ENCODE measurements at places on chromosomes 5 and 9.

DNA sequence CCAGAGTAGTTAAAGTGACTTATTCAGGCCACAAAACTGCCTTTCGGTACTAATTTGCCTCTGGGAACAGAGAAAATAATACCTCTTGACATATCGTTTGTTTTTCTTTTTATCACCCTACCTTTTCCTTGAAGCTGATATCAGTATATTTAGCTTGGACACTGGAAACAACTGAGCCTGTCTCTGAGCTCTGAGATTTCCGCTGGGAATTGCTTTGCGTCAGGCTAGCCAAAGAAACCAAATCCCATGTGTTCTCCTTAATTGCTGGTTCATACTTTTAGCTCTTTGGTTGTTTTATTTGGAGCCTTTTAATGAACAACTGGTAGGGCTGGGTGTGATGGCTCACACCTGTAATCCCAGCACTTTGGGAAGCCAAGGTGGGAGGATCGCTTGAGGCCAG is 30.3 kb upstream of the SNAPC3 start:
- DNase-seq, result no peak

GRCh38 chr5:88876714-88877113 is 6.3 kb downstream of the MEF2C start:
- DNase-seq, result no peak

GRCh38 chr5:52830650-52831049 is 42.9 kb downstream of the ITGA1 start:
- no peak for DNase-seq

- DNase-seq, result peak; percentile 53
Measured at GRCh38 chr5:132369474-132370180, at the start of gene SLC22A5. TSS of gene SLC22A5 (plus strand) at chr5:132369710. CDS start at chr5:132369973, 263 bp downstream.

DNA sequence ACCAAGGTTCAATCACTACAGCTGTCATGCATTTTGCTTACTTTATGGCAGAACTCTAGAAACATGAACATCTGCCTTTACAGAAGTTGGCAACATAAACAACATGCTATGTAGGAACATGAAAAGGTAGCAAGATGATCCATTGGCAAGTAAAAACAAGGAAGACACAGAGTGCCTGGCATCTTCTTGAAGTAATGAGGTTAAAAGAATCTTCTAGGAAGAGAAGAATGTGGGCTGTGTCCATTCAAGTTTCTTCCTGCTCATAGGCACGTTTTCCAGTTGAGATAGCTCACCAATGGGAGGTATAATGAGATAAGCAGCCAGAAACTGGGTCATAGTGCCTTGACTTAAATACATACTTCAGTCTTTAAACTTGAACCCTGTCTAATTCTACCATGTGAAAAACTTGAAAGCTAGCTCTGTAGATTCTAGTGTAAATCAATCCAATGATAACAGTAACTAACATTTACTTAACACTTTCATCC is 109.4 kb upstream of the PRLR start:
- no peak for DNase-seq

DNA sequence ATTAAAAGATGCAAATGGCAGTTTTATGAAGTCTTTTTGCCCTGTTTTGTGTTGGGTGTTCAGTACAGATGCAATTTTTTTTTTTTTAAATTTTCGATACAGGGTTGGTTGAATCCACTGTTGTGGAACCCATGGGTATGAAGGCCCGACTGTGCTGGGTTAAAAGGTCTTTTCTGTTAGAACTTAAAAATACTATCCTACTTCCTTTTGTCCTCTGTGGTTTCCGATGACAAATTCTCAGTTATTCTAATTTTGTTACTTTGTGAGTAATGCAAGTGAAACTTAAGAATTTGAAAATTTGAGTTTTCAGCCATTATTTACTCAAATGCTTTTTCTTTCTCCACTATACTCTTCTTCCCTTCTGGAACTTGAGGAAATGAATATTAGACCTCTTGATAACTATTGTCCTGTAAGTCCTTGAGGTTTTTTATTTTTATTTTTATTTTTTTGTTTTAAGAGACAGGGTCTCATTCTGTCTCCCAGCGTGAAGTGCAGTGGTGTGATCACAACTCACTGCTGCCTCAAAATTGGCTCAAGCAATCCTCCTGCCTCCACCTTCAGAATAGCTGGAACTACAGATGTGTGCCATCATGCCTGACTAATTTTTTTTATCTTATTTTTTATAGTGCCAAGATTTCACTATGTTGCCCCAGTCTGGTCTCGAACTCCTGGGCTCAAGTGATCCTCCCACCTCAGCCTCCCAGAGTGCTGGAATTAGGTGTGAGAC is 67.5 kb downstream of the ZCCHC7 start:
- no peak for DNase-seq

DNA sequence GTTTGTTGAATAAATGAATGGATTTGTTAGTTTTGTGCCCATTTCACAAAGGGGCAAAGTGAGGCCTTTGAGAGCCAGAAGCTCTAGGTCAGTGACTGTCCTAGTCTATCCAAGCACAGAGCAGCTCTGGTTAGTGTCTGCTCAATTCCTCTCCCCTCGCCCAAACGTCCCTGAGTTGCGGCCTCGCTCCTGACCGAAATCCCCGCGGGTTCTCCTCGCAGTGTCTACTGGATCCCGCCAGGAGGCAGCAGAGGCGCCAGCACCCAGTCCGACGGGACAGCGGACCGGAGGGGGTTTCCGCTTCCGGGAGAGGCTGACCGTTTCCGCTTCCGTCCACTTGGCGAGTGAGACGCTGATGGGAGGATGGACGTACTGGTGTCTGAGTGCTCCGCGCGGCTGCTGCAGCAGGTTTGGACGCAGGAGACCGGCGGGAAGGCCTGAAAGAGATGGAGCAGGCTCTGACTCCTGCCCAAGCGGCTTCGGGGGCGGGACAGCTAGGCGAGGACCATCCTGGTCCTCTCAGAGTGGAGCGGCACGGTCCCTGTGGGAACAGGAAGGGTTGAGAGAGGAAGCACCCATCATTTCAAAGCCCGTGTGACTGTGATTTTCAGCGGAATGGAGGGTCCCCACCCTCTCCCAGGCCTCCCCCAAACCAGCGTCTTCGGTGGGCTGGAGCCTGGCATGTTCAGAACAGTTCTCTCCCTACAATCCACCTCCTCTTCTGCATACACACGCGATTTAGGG is at the start of gene RARS1:
Gene RARS1, plus strand, starts transcription at position 336 of the 744 bp plus-strand sequence. Its CDS starts 28 bp downstream, at position 364.
- peak; percentile 69 for DNase-seq

- DNase-seq, result no peak
Measured at GRCh38 chr5:106290841-106291240, 1379.9 kb downstream of the EFNA5 start.

DNA sequence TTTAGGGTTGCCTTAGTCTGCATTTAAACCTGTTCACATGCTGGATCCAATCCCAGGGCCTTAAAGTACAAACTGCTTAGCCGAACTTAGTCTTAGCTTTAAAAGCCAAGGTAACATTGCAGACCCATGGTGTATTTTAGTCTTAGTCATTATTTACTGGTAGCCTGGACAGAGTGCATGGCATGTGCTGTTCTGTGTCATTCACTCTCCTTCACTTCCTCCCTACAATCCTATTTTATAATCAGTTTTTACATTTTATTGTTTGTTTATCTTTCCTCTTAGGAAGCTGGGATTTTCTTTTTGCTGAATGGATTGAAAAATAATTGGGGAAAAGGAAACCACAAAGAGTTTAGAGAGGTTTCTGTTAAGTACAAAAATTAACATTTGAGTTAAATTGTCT is 29.4 kb upstream of the TAL2 start:
- no peak for DNase-seq

DNA sequence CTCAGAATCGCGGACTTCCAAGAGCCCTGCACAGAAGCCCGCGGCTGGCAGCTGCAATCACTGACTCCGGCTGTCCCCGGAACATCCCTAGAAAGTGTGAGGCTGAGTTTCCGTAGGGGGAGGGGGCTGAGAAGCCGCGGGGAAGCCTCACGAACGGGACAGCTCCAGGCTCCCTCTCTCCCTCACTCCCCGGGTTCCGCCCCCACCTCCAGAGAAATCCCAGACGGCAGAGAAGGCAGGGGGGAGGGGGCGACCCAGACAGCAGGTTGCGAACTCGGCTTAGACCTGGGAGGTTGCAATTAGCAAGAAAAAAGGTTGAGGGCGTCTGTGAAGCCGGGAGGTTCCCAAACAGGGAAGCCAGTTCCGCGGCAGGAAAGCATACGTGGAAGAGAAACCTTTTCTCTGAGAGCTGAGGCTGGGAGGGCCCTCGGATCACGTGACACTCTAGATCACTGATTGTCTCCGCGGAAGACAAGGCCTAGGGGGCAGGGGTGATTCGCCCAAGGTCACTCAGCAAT is 73.8 kb upstream of the CPLX2 start:
- peak; percentile 75 for DNase-seq

- DNase-seq, result no peak
Measured at GRCh38 chr9:128103589-128103962, 24.0 kb downstream of the PTGES2 start.

DNA sequence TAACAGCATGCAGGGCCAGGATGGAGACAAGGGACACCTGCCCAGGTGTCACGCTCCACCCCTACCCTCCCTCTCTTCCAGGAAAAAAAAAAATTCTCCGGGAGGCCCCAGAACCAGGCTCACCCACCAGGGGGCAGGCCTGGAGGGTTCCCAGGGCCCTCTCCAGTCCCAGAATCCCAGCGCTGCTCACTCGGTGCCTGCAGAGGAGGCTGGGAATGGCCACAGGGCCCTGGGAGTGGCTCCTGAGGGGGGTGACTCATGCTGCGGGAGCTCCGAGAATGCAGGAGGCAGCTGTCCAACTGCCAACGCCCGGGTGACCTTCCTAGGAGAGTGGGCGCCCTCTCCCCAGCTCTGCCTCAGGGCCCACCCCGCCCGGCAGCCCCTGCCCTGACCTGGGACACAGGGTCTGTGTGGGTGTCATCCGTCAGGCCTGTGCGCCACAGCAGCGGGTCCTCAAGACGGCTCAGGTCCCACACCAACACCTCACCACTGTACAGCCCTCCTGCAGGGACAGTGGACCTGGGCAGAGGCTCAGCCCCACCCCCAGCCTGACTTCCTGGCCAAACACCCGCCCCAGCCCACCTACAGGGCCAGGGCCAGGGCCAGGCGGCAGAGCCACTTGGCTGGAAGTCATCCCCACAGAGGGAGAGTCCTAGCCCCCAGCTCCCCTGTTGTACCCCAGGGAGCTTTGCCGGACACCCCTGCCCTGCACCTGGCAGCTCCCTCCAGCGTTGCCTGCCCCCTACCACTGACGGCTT is 21.2 kb downstream of the DYNC2I2 start:
- DNase-seq, result peak; percentile 13

DNA sequence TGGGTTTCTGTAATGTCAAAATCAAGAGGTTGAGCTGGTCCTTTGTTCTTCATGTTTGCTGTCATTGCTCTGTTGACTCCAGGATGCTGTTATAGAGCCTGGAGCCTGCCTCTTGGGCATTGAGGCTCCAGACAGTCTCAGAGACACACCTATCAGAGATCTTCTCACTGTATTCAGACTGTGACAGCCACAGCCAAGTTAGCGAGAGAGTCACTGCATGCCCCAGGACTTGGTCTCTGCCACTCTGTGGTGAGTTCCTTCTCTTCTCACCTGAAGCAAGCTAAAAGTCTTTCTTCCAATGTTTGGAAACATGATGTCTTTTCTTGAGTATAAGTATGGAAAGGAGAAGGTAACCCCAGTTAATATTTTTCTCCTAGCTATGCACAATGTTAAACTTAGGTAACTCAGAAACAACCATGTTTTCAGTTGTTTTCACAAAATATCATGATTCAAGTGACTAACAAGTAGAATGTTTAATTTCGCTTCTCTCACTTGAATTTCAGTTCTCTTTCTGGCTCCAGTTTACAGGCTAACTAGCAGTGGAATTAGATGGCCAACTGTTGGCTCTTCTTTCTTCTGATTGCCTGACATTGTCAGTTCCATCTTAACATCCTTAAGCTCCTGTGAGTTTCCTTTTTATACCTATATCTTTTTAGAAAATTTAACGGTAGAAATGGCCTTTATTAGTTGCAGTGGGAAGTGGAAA is 20.6 kb upstream of the ZFYVE16 start:
- DNase-seq, result no peak

DNA sequence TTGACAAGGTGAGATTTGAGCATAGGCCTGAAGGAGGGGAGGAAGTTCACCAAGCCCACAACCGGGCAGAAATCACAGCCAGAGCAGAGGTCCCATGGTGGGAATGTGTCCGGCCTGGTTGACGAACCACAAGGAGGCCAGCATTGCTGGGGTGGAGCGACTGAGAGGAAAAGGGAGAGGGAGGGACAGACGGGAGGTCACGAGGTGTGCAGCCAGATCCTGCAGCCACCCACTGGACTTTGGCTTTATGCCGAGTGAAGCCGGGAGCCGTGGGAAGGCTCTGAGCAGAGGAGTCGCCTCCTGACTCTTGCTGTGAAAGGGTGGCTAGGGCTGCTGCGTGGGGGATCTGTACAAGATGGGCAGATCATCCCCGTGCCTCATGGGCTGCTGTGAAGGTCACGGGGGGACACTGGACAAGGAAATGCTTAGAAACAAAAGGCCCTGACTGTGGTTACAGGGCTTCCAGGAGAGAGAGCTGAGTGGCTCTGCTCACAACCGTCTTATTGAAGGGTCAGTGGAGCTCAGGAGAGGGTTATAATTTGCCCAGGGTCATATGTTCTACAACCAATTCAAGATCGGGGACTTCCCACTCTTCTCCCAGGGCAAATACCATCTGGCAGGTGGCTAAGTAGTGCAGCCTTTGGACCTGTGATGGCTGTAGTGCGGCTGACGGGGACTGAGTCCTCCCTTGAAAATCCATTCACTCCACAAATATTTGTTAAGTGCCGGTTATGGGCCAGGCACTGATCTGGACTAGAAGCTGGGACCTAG is 15.6 kb upstream of the CD74 start:
- no peak for DNase-seq

DNA sequence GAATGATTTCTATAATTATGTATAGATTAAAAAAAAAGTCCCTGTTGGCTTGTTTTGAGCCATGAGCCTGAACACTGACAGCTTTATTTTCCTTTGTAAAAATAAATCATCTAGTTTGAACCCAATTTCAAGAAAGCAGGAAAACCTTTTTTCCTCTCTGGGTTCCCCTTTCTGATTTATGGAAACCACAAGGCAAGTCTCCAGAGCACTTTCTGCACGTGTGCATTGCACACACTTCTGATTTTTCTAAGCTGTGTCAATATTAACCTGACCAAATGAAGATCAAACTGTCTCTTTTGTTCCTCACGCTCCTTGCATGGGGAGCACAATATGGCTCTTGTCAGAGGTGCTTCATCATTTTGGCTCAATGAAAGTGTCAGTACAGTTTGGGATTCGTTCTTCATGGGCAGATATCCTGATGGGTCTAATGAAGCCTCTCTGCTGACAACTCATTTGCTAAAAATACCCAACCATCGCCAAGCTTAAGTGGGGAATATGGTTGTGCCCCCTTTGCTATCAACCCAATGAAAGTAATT is 39.2 kb upstream of the PCA3 start:
- DNase-seq, result no peak

GRCh38 chr5:17146280-17146841 is 71.1 kb upstream of the BASP1 start:
- DNase-seq, result no peak

GRCh38 chr9:20376731-20377375 is 245.4 kb downstream of the MLLT3 start:
- no peak for DNase-seq
